Renal pelvis (tissue), 12 donors: ENCODE measurements at places on chromosomes 12 and 14.
A peak's percentile ranks its signal among the peaks of the same experiment; 100 is the strongest.

- DNase-seq = no peak
These were observed 33.3 kb upstream of the NUDT14 start for GRCh38 chr14:105214324-105214915.

DNA sequence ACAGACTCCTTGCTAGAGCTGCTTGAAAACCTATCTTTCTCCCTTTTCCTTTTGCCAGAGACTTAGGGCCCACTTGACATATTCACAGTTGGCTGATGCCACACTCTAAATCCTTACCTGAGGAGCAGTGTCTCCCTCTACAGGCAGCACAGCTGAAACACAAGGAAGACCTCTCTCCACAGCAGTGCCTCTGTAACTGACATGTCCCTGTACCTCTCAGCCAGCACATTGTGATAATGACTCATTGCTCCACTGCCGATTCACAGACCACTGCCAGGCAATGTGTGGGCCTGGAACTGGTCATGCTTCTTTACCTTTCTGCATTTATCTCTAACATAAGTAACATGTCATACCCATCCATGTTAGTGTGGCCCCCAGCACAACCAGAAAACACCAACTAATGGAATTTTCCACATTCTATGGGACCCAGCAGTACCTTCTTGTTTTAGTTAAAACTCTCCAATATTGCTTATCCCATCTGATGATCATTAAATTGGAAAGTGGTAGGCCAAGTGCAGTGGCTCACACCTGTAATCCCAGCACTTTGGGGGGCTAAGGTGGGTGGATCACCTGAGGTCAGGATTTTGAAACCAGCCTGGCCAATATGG, 56.5 kb downstream of the GTF2A1 start:
- DNase-seq = peak; percentile 44

- DNase-seq = no peak
These were observed 322.3 kb downstream of the DUSP6 start for GRCh38 chr12:89029961-89030360.

DNA sequence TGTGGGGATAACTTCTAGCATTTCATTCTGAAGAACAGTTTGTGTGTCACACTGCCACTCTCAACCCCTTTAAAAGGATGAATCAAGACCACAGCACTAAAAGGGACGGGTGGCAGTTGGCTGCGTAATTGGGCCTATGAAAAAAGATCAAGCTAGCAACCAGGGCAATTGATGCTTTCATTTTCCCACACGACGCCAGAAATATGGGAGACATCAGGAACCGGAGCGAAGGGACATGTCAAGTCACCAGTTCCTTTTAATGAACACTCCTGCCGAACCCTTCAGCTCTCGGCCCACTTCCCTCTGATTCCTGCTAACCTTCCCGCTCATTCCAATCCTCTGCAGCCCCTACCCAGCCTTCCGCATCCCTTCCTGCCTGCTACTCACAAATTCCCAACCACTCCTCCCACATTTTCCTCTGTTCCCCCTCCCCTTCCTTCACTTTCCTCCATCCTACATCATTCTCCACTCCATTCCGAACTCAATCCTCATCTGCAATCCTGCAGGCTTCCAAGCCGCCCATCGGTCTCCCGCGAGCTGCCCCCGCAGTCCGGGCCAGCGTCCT, 753 bp downstream of the CSRNP2 start:
- peak; percentile 63 for DNase-seq

GRCh38 chr14:85501751-85502150, 28.2 kb upstream of the FLRT2 start:
- DNase-seq = no peak

DNA sequence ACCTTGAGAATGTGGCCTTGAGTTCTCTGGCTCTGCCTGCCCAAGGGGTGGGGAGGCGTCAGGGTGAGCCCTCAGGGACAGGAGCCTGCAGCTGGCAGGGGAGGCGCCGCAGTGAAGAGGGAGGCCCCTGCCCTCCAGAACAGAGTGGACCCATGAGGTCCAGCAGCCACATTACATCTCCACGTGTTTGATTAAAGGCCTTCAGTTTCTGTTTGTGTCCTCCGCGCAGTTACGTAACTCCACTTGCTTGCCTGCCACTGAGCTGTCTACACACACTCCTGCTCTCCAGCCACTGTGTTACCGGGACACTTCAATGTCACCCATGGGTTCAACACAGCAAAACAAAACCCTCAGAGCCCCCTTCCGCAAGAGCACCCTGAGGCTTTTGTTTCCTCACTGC, 70.4 kb downstream of the CHGA start:
- no peak for DNase-seq

DNA sequence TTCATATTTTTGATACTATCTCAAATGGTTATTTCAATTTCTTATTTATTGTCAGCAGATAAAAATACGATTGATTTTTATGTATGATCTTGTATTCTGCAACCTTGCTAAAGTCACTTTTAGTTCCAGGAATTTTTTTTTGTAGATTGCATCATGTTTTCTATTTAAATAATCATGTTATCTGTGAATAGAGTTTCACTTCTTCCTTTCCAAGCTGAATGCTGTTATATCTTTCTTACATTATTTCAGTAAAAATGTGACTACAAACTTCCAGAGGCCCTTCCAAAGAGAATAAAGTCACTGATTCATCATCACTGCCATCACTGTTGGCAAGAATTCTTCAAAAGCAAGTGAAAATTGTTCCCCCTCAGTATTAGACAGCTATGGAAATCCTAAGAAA, 104.7 kb upstream of the RAP1B start:
- DNase-seq = no peak

GRCh38 chr12:122614839-122615238, 87.8 kb downstream of the KNTC1 start:
- no peak for DNase-seq
